ENCODE measurements at places on chromosomes 4 and X.

DNA sequence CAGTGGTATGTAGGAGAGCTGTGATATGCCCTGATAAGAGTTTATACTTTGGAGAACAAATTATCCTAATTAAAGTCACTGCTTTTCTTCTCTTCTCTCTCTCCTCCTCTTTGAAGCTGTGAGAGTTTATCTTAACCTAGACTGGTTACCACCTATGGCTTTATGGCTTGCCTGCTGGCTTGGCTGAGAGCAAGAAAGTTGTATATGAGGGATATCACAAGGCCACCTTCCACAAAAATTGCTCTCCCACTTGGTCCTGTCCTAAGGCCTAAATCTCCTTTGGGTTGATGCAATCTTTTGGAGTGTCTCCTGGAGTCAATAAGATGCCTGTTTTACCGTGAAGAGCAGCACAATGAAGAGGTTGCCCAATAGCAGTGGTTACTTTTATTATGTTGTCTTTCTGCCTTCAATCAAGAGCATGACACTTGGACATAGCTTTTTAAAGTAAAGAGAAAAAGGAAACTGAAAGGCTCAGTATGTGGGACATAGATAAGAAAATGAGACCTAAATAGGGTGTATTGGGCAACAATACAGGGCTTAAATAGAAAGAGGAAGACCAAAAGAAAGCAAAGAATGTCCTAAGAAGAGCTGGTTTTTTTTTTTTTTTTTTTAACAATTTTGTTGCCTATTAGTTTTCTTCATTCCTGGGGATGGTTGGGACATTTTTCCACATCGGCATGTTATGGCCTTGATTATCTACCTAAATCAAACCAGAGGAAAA is 9.2 kb downstream of the GUCY1A1 start:
- no peak for DNase-seq

DNA sequence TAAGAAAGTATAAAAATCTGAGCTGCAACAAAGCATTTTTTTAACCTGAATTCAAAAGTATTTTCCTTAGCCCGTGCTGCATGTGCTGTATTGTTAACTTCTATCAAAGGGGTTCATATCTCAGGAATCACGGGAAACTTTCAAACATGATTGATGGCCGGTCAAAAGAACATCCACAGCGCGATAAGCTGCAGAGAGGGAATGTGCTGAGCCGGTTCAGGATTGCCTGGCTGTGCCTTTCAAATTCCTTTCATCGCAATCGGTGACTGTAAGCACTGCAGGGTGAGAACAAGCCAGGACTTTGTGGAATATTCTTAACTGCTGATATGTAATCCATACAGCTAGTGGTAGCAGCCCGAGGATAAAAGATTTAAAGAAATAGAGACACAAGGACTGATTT is 210.9 kb upstream of the NOCT start:
- DNase-seq, result no peak

- peak; percentile 6 for DNase-seq
These were observed 143.9 kb downstream of the KLHL13 start for GRCh38 chrX:117972711-117973109.

- peak; percentile 14 for DNase-seq
These were observed 116.5 kb upstream of the NAP1L5 start for GRCh38 chr4:88814043-88814617.

DNA sequence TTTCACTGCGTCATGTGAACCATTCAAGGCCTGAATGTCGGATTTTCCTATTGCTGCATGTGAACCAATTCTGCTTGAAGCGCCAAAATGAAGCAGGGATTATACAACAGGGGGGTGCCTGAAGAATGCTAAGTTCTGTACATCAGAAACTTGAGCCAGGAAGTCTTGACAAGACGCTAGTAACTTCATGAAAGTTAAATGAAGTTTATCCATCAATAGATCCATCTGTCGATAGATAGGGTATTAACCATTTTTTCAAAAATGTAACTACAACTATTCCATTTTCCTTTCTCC is 590 bp upstream of the NAF1 start:
- DNase-seq, result peak; percentile 2

DNA sequence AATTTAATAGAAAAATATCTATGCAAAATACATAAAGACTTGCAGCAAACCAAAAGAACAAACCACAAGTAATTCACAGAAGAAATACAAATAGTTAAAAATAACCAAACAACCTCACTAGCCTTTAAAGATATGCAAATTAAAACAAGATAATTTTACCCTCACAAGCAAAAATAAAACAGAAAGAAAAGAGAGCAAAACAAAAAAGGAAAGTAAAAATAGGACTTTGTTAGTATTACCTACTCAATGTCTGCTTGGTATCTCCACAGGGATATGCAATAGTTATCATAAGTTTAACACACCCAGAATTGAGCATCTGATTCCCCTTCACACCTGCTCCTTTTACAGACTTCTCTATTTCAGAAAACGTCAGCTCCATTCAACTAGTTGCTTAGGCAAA is 737.5 kb upstream of the MAGEB2 start:
- DNase-seq, result no peak

DNA sequence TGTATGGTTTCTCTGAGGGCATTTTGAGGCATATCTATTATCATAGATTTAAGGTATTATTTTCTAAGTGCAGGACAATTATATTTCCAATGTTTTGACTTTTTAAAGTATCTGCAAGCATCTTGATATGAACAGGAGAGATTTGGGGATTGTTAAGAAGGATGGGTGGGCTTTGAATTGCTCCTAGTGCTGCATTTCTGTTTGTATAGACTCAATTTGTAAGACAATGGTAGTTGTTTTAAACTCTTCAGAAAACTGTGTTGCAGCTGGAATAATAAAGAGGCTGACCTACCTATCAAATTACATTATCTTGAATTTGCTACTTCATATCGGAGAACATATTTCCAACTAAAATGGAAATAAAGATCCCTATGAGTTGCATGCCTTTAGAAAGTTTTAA is 570.3 kb downstream of the ADGRL3 start:
- no peak for DNase-seq

DNA sequence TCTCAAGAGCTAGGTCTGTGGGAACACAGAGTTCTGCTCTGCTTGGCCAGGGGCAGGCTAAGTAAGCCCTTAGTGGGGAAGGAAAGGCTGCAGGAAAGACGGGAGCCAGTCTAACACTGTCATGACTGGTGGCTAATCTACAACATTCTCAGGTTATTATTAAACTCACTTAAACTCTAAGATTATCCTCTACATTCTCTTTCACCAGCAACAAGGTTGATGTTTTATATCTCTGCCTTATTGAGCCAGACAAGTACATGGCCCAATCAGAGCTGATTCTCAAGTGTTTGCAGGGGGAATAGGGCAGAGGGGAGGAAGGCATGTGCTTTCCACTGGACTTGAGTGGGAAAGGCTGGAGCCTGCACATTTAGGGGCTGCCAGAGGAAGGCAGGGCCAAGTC is 50.9 kb upstream of the FAM241A start:
- no peak for DNase-seq

GRCh38 chr4:156052116-156052515 is 98.5 kb upstream of the CTSO start:
- no peak for DNase-seq

- DNase-seq, result no peak
These were observed 759.7 kb upstream of the MAGEB2 start for GRCh38 chrX:29455702-29456101.

DNA sequence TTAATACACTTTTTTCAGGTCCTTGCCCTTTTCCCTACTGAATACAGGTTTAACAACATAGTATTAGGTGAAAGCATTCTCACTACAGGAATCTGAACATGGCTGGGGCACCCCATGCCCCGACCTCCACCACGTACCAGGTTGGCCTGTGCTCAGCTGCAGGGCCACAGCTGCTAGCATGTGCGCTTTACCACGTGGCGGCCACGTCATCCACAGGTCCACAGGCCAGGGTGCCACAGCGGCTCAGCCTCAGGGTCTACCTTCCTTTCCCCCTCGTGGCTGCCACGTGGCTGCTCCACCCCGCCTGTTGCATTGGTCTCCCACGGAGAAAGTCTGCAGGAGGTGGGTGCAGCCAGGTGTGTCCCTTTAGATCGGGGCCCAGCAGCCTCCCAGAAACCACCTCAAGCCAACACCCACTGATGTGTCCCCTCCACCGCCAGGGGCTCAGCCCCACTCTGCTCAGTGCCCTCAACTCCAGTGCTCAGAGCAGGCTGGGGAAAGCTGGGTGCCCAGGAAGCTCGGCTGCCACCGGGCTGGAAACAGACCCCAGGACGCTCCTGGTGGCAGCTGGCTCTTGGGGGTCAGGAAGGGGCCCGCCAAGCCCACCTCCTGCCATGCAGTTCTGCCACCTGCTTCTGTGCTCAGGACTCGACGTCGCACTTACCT is 17.8 kb downstream of the CTBP1 start:
- no peak for DNase-seq

DNA sequence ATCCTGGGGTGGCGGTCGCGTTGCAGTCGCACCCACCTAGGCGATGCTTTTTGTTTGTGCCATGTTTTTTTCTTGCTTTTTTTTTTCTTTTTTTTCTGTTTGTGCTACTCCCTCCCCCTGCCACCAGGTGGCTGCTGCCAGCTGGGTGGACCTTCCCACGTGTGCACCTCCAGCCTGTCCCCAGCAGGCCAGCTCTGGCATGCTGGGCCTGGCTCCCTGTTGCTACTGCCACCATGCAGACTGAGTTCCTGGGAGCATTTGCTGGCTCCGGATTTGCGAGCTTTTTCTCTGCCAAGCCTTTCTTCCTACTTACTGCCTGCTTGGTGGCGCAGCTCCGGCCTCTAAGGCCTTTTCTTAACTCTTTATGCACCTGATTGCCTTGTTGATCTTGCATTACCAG is 161.2 kb upstream of the WDFY3 start:
- DNase-seq, result no peak

DNA sequence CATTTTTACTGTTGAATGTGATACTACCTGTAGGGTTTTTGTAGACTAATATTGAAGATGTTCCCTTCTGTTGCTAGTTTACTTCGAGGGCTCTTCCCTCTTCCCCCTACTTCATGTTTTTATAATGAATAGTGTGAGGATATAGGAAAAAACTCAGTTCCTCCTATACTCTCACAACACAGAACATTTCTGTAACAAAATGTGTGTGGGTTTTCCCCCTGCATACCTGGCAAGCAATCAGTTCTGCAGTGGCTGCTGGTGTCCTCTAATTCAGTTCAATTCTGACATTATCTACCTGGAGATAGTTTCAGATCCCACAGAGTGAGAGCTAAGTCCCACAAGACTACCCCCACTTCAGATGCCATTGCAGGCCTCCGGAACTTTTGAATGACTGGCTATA is 107.9 kb downstream of the KDM6A start:
- no peak for DNase-seq

- DNase-seq, result peak; percentile 39
These were observed 23.0 kb upstream of the PGM2 start for GRCh38 chr4:37803348-37803973.

GRCh38 chr4:29852537-29852936 is 867.6 kb upstream of the PCDH7 start:
- peak; percentile 35 for DNase-seq

DNA sequence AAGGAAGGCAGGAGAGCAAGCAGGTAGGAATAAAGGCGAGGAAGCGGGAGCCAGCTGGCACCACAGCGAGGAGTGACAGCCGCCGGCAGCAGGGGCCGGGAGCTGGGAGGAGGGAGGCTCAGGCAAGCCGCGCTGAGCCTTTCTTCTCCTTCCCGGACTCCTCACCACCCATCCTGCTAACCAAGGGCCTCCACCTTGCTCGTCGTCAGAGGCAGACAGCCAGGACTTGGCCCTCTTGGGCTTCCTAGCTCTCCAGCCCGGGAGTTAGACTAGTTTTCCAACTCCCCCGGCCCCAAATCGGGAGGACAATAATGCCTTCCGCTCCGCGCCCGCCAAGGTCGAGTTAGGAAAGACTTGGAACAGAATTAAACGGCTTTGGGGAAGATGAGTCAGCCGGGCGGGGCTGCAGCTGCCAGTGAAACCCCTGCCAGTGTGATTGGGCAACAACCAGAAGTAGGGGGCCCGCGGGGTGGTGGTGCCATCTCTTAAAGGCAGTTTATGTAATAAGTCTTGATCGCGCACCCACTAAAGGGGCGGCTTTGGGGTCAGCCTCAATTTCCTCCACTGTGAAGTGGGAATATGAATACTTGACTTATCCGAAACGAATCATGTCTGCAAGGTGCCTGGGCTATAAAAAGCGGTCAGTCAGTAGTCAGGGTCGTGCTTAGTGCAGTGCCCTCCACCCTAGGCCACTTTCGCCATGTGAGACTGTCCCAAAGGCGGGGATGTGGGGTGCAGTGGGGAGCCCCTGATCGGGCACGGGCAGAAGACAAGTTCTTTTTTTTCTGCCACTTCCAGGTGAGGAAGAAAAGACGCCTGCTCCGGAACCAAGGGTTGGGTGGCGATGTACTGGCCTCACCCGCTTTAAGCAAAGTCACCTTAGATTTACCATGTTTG is 6.7 kb upstream of the HSD17B10 start:
- peak; percentile 15 for DNase-seq

- no peak for DNase-seq
These were observed 165.6 kb downstream of the ATP10D start for GRCh38 chr4:47650584-47651130.

- DNase-seq, result no peak
These were observed 89.5 kb upstream of the CITED1 start for GRCh38 chrX:72395237-72395636.

- DNase-seq, result peak; percentile 21
These were observed 238.4 kb downstream of the SNCA start for GRCh38 chr4:89598602-89599001.

GRCh38 chr4:12211636-12212035 is 782.9 kb upstream of the HS3ST1 start:
- DNase-seq, result no peak

- no peak for DNase-seq
These were observed 221.6 kb upstream of the FTHL17 start for GRCh38 chrX:31293409-31293808.

GRCh38 chr4:10456595-10457254 is 501 bp downstream of the ZNF518B start:
- peak; percentile 9 for DNase-seq

- no peak for DNase-seq
These were observed 959.1 kb upstream of the LCORL start for GRCh38 chr4:18980516-18981233.

DNA sequence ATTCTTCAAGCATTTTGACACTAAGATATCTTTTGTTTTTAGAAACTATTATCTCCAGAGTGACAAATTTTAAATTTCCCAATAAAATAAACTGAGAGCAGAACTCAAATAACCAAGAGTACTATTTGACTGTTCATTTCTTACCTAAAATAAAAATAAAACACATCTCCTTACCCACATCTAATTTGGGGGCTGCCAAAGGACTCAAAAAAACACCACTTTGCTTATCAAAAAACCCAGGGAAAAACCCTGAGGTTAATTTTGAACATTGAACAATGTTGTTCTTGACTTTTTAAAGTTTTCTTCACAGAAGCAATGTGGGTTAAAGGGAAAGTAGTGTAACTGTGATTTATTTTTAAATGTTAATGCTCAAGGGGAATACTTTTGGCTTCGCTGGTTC is 243.0 kb upstream of the HHIP start:
- DNase-seq, result no peak

GRCh38 chr4:139768896-139769295 is 103.3 kb downstream of the MGST2 start:
- DNase-seq, result no peak

GRCh38 chrX:44299177-44299576 is 44.3 kb downstream of the EFHC2 start:
- DNase-seq, result no peak

GRCh38 chrX:57595381-57595811 is 3.6 kb downstream of the ZXDB start:
- DNase-seq, result no peak

Measured in NCI-H510A treated with DMSO at 0.1 percent for 48 hours (cell line).